ENCODE measurements at places on chromosomes 6 and 20. TPM values are rescaled to one million over a fixed set of nuclear protein-coding genes. Genes with fewer than 3 reads are reported as not detected.

SAMD5 gene
- 1.9 TPM for total RNA-seq

DNA sequence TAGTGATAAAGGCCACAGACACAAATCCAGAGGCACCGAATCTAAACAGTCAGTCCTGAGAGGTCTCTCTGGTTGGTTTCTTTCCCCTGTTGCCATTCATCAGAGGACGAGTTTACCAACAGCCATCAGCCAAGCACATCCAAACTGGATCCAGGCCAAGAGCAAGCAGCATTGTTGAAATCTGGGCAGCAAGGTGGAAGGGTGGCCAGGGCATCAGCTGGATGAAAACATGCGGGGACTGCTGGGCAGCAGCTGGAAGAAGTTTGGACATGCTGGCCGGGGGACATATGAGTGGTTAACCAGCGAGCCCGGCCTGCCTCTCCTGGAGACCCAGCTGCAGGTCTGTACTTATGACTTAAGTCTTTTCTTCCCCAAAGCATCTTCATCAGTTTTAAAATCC, at the start of gene SMIM28:
Gene SMIM28, plus strand, starts transcription at position 62 of the 400 bp plus-strand sequence. Its CDS starts 168 bp downstream, at position 230.
- DNase-seq, result no peak

DNA sequence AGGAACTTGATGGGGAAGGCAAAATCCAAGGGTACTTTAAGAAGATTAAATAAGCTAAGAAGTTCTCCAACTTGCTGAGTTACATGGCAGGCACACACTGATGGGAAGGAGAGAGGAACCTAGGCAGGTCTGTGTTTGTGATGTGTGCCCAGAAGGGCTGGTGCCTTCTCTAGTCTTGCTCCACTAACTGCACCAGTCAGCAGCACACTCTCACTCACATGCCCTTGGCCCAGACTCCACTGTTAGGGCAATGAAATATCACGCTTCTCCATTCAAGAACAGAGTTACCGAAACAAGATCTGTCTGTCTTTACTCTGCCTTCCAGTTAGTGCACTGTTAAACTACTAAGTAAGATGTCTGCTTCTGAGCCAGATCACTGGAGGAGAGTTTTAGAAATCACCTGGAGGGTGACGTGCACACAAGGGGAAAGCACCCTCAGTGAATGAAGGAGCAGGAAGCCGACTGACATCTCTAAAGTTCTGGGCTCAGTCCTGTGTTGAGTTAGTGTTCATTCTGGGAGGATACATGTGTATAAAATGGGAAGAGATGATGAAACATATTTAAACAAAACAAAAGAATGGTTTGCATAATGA, 251.1 kb downstream of the FOXC1 start:
- no peak for DNase-seq

- DNase-seq, result no peak
Measured at GRCh38 chr20:33103556-33103955, 24.1 kb downstream of the BPIFB4 start.

DNA sequence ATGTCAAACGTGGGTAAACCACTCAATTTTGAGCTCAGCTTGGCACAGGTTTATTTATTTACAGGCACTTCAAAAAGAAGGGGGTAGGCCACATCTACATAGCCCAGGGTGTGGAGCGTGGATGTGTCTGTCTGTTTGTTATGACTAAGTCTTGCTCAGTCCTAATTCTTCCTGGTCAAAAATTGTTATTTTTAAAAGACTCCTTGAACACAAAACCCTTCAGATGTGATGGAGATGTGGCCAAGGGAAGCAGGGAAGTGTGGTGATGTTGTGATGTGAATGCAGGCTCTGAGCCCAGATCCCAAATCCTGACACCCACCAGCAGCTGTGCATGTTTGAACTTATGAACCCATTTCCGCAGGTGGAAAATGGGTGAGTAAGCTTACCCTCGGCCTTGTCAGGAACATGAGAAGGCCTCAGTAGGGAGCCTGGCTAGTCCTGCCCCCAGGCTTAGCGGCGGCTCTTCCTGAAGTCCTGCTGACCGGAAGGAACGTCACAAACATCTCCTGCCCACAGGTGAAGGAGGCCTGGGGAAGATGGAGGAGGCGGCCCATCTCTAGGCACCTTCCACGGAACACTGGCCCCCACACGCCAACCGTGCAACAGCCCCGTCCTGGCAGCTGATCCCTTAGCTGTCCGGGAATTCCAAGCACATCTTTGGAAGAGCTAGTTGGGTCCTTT, 119.7 kb downstream of the MYLK4 start:
- no peak for DNase-seq

NMBR gene
- 0.52 TPM for total RNA-seq

Measured in dorsolateral prefrontal cortex (tissue), 122 donors.